Cortex of kidney (tissue), 1 donor: ENCODE measurements at places on chromosomes 12 and 14.

GRCh38 chr12:118706437-118706836 is 274.9 kb upstream of the SRRM4 start:
- DNase-seq = no peak

- no peak for DNase-seq
Observed at GRCh38 chr12:103964805-103965204, 867 bp upstream of the TDG start.

- no peak for DNase-seq
Observed at GRCh38 chr12:64083285-64084210, 138.5 kb downstream of the KICS2 start.

GRCh38 chr14:89252887-89253532 is 164.0 kb downstream of the FOXN3 start:
- DNase-seq = no peak

DNA sequence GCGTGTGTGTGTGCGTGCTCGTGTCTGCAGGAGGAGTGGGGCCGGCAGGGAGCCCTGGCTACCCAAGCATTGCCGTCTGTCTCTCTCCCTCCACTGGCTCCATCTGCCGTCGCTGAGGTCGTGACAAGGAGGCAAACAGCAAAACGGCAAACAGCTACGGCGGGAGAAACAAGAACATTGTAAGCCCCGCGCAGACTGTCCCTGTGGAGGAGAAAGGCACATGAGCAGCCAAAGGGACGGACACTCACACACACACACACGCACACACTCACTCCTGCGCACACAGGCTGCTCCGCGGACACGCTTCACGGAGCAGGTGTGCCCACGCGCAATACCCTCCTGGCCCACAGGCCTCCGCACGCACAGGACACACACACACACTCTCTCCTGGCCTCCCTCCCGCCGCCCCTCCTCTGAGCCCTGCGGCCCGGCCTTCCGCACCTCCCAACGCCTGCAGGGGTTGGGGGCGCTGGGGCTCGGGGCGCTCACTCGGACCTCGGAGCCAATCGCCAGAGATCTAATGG is 905 bp downstream of the CISTR start:
- DNase-seq = no peak

DNA sequence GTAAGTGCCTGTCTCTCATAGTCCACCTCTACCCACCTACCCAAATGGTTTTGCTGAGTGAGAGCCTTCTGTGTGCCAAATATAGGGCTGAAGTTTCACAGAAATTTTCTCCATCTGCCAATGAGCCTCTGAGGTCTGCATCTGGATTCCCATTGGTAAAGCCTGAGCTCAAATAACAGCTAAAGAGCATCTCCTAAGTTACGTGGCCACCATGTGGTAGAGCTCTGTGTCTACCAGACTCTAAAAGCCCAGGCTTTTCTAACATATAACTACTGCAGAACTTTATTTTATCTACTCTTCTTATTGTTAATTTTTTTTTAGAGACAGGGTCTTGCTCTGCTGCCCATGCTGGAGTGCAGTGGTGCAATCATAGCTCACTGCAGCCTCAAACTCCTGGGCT is 16.0 kb downstream of the AMDHD1 start:
- no peak for DNase-seq

DNA sequence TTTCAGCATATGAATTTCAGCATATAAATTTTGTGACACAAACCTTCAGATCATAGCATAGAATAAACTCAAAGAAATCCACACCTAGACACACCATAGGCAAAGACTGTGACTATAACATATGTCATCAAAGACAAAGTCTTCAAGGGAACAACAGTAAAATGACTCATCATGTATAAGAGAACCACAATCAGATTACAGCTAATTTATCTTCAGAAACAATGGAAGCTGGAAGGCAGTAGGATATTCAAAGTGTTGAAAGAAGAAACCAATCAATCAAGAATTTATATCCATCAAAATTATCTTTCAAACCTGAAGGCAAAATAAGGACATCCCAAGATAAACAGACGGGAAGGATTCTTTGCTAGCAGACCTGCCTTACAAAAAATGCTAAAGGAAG is 29.0 kb downstream of the DLK1 start:
- DNase-seq = no peak

- DNase-seq = no peak
Observed at GRCh38 chr14:80930836-80931389, 10.6 kb downstream of the CEP128 start.

- no peak for DNase-seq
Observed at GRCh38 chr12:131735153-131735456, 24.2 kb downstream of the SFSWAP start.

- DNase-seq = no peak
Observed at GRCh38 chr14:94476023-94476422, at the start of gene SERPINA9. Gene SERPINA9, minus strand, starts transcription at chr14:94476197. Its CDS starts 6,357 bp downstream, at chr14:94469840.

DNA sequence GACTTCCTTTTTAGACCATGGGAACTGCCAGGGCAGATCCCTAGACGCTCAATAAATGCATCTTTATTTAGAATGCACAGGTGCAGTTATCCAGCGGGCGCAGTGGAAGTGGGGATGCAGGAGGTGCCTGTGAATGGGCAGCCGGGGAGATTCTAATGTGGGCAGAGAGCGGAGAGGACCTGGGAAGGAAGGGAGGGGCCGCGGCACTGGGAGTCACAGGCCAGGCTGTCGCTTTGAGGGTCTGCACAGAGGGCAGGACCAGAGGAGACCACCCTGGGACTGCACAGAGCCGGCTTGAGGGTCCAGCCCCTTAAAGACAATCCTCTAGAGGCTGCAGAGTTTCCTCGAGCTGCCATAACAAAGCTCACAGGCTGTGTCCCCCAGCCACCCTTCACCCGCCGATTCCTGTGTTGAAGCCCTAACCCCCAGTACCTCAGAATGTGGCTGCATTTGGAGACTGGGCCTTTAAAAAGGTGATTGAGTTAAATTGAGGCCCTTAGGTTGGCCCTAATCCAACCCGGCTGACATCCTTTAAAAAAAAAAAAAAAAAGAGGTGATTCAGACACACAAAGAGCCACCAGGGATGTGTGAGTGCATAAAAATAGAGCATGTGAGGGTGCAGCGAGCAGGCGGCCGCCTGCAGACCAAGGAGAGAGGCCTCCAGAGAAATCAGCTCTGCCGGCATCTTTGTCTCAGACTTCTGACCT is 44.4 kb upstream of the PPP2R5C start:
- no peak for DNase-seq

- DNase-seq = no peak
Observed at GRCh38 chr14:32078858-32079216, 1.7 kb downstream of the ARHGAP5 start.

GRCh38 chr12:112419297-112420133 is 768 bp downstream of the PTPN11 start:
- DNase-seq = no peak

- DNase-seq = no peak
Observed at GRCh38 chr12:50718760-50719159, 45.1 kb upstream of the ATF1 start.

DNA sequence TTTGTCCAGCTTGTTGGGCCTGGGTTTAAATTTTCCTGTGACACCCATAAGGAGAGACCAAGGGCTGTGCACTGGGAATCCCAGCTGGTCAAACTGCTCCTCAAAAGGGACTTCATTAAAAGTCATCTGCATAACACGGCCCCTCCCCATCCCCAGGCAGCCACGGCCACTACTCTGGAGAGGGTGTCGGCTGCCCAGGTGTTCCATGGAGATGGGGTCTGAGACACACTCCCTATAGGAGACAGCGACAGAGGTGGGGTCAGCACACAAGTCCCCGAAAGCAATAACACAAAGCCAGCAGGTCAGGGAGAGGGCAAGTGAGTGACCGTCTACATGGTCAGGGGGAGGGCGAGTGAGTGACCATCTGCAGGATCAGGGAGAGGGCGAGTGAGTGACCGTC is 75.6 kb upstream of the BCL11B start:
- DNase-seq = no peak

DNA sequence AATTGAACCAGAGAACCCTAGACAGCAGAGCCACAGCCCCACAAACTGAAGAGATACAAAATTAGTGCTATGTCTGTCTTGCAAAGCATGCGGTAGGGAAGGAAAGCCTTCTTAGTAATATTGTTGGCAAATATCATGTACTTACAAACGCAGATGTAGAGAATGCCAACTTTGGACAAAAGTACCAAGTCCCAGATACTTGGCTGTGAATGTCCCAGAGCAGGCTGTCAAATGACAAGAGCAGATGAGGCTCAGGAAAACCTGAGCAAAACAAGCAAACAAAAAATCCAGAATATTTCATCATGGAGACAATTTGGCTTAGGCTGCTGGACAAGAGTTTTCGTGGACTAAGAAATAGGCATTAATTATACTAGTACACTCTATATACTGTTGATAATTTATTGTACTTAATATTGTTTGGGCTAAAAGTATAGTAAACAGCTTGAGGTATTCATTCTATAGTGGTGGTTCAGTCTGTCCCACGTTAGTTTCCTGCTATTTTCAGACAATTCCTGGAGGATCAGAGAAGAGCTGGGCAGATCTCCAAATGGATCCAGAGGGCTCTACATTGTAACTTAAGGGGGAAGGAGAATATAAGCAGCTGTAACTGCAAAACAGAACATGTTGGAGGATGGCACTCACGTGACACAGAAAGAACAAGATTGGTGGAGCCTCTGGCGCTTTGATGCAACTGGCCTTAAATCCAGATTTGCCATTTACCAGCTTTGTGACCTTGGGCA is 329.8 kb downstream of the ATP23 start:
- no peak for DNase-seq

GRCh38 chr14:93734086-93734822 is 54.0 kb downstream of the PRIMA1 start:
- DNase-seq = no peak

GRCh38 chr12:23523339-23523738 is 426.1 kb downstream of the SOX5 start:
- no peak for DNase-seq

- no peak for DNase-seq
Observed at GRCh38 chr14:36662543-36663403, 1.1 kb downstream of the PAX9 start.

DNA sequence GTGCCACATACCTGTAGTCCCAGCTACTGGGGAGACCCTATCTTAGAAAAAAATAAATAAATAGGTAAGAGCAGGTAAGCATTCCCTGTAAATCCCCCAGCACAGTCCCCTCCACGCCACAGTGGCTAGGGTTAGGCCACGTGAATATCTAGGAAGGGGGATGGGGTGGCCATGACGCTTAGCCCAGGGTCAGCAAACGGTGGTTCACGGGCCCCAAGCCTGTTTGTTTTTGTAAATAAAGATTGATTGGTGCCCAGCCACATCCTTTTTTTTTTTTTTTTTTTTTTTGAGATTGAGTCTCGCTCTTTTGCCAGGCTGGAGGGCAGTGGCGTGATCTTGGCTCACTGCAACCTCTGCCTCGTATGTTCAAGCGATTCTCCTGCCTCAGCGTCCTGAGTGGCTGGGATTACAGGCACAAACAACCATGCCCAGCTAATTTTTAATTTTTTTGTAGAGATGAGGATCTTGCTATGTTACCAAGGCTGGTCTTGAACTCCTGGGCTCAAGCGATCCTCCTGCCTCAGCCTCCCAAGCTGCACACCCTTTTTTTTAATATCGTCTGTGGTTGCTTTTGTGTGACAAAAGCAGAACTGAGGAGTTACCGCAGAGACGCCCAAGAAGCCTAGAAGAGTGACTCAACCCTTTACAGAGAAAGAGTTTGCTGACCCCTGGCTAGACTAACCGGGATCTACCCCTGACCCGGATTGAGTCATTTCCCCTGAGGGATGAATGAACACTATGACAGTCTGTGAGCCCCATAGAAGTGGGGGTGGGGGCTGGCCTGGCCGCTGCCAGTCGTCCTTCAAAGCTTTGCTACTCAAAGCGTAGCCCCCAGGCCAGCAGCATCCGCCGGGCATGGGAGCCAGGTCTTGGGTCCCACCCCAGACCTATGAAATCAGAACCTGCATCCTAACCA is 113.7 kb upstream of the NCOR2 start:
- DNase-seq = no peak

DNA sequence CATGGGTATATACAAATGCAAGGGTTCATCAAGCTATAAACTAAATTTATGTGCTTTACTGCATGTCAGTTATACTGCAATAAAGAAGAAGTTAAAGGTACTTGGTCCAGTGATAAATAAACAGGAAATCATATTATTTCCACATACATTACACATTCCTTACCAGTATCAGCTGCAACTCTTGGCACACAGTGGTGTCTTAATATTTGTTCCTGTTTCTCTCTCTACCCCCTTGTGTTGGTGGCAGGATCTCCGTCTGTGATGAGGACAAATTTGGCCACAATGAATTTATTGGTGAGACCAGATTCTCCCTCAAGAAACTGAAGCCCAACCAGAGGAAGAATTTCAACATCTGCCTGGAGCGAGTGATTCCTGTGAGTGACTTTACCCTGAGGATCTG is 19.2 kb upstream of the OAS1 start:
- DNase-seq = no peak

DNA sequence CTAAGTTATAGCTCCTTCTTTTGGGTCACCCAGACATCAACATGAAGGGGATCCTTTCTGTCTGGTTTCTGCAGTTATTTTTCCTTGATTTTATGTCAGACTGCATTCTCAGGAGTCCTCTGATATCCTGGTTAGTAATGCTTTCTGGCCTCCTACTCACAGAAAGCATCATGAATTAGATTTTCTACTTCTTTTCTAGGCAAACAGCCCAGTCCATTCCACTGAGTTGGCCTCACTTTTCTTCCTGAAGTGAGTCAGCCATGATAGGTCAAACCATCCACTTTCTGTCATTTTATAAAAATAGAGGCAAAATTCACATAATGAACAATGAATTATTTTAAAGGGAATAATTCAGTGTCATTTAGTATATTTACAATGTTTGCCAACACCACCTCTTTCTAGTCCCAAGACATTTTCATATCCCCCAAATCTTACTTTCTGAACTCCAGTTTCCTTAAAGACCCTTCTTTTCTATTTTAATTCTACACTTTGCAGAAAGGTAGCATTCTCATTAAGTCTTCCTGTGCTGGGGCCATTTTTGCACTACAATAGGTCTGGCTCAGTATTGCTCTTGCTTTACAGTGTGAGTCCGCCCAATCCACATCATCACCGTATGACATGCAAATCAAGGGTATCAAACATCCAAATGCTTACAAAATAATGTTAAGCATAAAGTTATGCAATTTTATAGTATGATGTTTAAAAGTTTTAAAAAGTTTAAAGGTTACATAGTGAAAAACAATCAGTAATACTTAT is 95.1 kb downstream of the UNC79 start:
- DNase-seq = no peak

GRCh38 chr12:52063981-52064649 is 5.7 kb upstream of the ATG101 start:
- DNase-seq = no peak

DNA sequence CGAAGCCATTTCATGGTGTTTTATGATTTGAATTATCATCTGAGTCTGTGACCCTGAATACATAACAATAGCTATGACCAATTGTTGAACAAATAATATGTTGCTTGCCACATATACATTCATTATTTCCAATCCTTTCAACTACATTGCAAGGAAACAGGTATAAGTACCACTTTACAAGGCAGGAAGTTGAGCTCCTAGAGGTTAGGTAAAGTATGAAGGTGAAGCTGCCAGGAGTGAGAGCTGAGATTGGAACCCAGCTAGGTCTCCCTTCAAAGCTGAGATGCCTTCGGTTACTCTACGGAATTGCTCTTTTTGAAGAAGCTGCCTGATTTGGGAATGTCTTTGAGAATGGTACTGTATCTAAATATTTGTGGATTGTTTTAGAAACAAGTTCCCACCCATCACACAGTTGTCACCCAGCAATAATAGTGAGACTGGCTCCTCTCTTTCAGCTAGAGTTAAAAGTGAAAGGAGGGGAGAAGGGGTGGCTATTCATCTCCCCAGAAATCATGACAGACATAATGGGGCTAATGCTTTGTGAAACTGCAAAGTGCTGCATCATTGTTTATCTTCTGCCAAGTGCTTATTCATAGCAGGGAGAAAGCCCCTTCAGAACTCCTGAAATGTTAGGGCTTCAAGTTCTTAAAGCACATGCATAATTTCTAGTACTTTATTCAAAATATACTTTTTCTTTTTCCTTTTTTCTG is 75.9 kb upstream of the AMIGO2 start:
- DNase-seq = no peak
